ENCODE measurements at places on chromosomes 6 and 20.

DNA sequence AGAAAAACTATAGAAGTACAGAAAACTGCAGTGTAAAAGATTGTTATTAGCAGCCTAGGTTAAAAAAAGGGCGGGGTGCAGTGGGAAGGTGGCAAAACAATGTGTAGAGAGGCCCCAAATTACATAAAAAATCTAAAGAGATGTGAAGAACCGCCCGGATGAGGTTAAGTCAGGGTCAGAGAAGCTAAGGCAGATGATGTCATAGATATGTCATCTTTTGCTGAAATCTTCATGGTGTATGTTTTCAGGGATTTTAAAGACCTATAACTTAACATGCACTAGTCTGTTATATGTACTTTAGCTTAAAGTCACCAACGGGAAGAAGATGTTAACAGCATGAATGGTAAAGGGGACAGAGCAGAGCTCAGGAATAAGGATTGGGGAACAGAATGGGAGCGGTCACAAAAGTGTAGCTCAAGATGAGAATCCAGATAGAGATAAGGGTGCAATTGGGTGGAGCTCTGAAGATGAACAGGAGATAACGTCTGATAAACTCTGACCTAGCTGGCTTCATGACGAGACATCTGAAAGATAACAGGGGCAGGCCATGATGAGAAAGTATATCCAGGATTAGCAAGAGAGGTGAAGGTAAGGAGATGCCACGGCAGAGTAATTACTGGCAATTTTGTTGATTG lies 83.4 kb downstream of the TFAP2A start:
- no peak for DNase-seq

DNA sequence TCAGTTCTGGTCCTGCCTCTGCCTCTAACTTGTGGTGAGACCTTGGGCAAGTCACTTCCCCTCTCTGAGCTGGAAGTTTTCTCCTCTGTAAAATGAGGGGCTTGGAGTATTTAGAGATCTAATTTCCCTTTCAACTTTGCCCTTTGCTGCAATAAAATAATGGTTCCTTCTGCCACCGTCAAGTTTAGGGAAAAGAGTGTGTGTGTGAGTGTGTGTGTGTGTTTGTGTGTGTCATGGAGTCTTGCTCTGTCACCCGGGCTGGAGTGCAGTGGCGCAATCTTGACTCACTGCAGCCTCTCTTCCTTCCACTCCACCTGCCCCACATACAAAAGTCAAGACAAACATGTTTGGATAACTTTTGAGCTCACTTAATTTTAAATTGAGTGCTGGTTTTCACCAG lies 39.2 kb upstream of the PIM1 start:
- DNase-seq = no peak

GRCh38 chr6:42727627-42728026 lies 5.2 kb upstream of the PRPH2 start:
- no peak for DNase-seq

DNA sequence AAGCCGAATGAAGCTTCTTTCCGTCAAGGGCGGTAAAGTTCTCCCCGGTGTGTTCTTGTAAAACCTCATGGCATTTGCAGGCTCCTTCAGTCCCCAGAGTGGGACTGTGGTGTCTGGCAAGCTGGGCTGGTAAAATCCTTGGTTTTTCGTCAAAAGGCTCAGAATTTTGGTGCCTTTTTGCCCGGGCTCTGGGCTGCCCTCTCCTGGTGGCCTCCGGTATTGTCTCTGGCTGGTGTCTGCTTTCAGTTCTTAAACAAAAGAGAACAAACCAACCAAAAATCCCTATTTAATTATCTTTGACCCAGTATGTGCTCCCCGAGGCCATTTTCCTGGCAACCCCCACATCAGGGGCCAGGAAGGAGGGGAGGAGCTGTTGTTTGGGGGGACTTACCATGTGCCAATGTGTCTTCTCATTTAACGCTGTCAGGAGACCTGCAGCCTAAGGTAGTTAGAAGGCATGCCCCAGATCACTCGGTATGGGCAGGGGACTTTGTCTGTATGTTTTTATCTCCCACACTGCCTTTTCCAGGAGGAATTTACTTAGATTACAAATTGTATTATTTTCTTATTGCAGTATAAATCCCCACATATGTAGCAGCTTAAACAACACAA lies 11.1 kb downstream of the CDH4 start:
- DNase-seq = no peak

- DNase-seq = no peak
These were observed 78.6 kb upstream of the PLN start for GRCh38 chr6:118469468-118469867.

- no peak for DNase-seq
These were observed 8.6 kb upstream of the CARMIL1 start for GRCh38 chr6:25270559-25270958.

- DNase-seq = no peak
These were observed 10.2 kb downstream of the UNC5CL start for GRCh38 chr6:41028561-41029412.

- no peak for DNase-seq
These were observed 182.8 kb downstream of the SASH1 start for GRCh38 chr6:148525453-148525852.

DNA sequence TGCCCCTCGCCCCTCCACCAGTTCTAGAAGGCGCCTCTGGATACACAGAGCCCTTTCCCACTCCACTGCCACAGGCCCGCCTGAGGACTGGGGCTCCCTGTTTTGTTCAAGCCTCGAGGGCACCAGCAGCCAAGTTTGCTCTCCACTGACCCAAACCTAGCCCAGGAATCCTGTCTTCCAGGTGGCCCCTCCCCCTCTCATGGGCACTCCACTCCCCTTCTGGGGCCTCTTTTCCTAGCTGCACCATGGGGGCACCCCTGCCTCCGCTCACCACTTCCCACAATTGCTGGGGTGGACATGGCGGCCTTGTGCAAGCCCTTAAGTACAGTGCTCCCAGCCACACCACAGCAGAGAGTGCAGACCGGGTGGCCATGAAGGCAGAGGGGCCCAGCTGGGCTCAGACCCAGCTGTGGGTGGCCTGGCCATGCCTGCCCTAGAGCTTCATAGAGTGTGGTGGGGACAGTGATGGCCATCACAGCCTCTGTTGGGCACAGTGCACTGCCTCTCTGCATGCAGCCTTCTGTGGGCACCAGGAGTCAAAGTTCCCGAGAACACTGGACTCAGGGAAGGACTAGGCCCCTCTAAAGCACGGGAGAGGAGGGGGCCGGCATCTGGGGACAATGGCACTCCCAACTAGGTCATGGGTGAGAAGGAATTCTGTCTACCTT lies 1.3 kb downstream of the MYL9 start:
- no peak for DNase-seq

GRCh38 chr6:54463354-54464024 lies 155.2 kb downstream of the TINAG start:
- no peak for DNase-seq

- DNase-seq = no peak
These were observed 1005.7 kb downstream of the HACE1 start for GRCh38 chr6:103854059-103854458.

DNA sequence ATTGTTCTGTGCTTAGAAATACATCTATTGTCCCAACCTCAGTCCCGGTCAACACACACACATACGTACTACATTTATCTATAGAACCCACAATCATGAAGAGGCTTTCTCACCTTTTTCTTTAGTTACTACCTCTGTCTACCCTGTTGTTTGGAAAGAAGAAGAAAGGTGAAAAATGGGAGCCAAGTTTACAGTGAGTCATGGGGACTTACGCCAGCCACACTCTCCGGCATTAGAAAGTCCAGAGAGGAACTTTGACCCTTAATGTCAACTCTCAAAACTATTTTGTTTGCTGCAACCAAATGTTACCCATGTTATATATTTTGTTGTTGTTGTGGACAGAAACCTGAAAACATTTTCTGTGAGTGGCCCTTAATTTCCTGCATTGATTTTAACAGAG lies 259.1 kb downstream of the ZFAND3 start:
- no peak for DNase-seq

DNA sequence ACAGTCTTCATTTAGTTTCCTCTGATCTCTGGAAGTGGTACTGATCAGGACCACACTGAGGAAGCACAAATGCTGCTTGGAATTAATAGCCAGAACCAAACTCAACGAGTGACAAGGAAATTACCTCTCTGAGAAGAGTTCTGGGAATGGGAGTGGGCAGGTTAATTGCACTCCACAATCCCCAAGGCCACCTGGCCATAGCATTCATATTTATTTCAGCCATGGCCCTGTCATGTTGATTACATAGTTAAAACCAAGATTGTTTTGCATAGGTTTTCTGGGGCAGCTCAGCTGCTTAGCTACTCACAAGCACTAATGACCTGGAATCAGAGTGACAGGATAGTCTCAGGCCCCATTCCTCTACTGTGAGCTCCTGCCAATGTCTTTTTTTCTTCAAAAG lies 230.2 kb upstream of the RIMS1 start:
- DNase-seq = no peak

GRCh38 chr6:127737009-127737486 lies 160.1 kb downstream of the C6orf58 start:
- DNase-seq = peak; percentile 46

- no peak for DNase-seq
These were observed 4.2 kb upstream of the TTPAL start for GRCh38 chr20:44471481-44471882.

GRCh38 chr20:63538204-63539091 lies 1.3 kb upstream of the PTK6 start:
- no peak for DNase-seq

DNA sequence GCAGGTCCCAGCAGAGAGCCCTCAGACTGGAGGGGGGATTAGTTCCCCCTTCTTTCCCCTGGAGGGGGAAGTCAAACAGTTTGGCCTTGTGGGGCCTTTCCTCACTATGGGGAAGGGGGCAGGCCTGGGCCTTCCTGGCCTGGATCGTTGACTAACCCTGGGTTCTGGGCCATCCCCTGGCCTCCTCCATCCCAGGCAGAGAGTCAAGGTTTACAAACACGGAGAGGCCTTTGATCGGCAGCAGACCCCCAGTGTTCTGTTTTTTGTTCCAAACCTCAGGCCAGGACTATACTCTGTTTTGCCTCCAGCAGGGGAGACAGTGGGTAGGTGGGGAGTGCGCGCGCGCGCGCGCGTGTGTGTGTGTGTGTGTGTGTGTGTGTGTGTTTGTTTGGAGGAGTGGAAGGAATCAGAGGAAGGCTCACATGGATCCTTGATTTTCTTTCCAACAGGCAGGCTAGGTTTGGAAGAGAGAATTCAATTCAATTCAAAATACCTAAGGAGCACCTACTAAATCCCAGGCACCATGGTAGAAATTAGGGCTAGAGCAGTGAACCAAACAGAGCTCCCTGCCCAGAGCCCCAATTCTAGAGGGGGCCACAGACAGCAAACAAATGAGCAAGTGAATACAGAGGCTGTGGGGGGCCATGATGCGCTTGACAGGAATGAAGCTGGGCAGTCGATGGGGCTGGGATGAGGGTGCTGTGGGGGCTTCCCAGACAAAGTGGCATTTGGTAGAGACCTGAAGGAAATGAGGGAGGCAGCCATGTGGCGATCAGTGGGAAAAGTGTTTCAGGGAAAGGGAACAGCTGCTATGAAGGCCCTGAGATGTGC lies 14.8 kb downstream of the TP53RK start:
- DNase-seq = no peak

- no peak for DNase-seq
These were observed 2.4 kb downstream of the C6orf132 start for GRCh38 chr6:42140032-42140431.

DNA sequence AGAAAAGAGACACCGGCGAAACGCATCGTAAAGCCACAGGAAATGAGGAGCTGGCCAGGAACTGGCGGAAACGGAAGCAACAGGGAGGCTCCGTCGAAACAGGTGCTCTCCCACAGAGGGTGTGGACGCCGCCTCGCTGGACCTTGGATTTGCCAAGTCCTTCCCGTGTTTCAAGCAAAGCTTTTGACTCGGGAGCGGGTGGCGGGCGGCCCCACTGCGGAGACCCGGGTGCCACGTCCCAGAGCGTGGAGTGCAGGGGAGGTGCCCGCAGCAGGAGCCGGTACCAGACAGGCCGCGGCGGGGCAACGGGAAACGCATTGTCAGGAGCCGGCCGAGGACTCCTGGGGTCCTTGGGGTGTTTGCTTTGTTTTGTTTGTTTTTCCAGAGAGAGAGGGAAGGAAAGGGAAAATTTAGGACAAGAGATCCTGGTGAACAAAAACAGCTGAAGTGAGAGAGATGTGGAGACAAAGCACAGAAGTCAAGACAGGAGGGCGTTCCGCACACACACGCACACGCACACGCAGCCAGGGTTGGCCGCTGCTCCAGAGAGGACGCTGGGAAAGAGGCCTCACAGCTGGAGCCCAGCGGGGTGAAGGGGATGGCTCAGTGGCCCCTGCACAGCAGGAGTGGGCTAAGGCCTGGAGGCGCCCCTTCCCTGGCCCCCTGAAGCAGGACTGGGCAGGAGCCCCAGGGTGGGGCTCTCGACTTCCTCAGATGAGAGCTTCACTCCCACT lies 50.9 kb upstream of the CHRNA4 start:
- DNase-seq = no peak

DNA sequence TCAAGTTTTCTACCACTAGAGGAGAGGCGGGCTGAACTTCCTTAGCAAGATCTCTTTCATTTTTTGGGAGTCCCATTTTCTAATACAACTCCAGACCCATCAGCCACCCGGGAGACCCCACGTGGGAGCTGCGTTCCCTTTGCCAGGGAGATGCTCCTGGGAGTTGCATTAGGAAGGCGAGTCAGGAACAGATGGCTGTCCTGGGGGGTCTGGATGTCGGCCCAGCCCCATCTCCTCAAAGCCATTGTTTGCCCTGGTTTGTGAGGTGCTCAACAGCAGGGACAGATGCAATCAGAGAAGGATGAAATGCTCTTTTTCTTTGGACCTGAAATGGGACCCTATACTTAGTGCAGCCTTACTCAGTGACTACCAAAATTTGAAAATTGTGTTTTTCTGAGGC lies 39.4 kb downstream of the CARMIL1 start:
- DNase-seq = no peak

DNA sequence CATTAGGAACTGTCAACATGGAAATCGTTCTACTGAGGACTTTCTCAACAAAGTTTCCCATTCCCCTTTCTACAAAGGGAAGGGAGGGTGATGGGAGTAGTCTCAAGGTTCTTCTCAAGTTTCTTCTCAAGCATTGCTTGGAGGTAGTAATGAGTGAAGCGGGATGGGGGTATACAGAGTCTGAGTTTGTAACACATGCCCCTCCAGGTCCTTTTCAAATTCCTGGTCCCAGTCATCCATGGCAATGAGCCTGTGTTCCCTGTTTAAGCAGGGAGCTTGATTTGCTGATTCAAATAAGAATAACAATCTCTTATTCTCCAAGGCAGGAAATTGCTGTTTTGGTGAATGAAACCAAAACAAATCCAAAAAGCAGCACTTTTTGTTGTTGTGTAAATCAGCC lies 45.5 kb downstream of the MYLK4 start:
- no peak for DNase-seq

DNA sequence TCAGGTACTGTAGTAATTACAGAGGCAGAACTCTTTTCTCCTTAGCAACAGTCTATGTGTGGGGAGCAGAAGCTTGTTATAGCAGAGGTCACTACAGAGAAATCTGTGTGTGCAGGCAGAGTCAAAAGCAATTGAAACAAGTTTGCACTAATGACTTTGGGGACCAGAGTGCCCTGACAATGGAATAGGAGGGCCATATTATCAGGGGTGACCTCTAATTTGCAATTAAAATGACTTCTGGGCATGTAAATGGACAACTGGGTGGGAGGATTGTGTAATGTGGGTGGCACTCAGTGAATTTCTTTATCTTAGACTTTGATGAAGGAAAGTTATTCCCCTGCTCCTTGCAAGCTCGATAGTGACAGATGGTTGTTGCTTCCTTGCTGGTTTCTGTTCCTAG lies 127.2 kb downstream of the PLCB4 start:
- no peak for DNase-seq

- no peak for DNase-seq
These were observed 95.7 kb upstream of the BMP2 start for GRCh38 chr20:6671829-6672228.
